ENCODE measurements at places on chromosomes 4 and X.

- DNase-seq: no peak
These were observed 69.4 kb upstream of the AFAP1 start for GRCh38 chr4:8009097-8009496.

- no peak for DNase-seq
These were observed 203.0 kb downstream of the MAML3 start for GRCh38 chr4:139951021-139951420.

DNA sequence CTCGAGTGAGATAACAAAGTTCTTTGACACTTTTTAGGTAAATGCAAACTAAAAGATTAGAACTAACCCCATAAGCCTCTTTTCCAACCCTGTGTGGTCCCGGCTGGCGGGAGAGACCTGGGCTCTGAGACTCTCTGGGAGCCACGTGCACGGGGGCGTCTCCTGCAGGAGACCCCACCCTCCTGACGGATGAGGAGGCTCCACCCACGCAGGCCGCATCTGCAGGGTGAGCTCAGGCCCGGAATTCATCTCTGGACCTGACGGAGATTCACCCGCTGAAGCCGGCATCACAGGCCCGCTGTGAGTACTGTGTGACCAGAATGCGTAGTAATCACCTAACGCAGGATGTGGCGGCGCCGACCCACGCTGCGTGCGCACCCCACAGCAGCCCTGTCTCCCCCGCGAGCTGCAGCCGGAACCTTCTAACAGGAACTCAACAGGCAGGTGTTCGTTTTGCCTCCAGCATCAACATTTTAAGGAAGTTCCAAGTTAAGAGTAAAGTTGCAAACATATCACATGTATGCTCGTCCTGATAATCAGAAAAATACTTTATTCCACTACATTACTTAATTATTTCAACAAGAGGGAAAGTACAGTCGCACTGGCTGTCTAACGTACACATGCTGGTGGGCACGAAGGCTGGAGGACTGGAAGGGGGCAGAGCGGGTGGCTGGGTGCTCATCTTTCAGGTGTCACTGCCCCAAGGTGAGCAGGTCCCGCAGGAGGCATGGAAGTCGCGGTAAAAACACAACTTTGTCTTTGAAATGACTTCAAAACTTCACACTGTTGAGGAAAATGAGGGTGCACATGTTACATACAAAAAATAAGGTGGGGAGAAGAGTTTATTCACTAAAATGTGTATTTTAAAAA lies 44.5 kb downstream of the FGFRL1 start:
- no peak for DNase-seq

DNA sequence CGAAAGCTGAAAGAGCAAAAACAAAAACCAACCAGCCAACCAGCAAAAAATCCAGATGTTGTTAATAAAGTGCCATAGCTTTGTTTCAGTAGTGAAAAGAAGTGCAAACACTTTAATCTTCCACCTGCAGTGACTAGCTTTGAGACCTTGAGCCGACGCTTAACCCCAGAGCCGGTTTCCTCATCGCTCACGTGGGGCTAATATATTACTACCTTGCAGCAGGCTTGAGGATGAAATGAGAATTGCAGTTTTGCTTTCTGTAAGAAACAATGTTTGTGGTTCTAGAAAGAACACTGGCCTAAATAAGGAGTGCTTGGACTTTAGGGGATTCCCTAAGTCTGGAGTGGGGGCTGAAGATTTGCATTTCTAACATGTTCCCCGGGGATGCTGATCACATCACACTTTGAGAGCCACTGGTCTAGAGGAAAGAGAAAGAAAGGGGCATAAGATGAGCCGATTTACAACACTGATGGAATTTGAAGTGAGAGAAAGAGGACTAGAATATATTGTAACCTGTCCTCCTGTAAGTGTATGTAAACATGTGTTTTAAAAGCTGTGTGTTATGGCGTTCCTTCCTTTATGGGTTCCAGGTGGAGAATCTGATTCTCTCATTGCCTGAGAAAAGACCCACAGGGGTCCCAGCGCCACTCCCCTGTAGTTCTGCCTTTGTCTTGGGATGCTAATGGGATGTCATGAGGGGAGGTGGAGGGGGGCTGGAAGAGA lies 1.4 kb downstream of the FGF2 start:
- no peak for DNase-seq

DNA sequence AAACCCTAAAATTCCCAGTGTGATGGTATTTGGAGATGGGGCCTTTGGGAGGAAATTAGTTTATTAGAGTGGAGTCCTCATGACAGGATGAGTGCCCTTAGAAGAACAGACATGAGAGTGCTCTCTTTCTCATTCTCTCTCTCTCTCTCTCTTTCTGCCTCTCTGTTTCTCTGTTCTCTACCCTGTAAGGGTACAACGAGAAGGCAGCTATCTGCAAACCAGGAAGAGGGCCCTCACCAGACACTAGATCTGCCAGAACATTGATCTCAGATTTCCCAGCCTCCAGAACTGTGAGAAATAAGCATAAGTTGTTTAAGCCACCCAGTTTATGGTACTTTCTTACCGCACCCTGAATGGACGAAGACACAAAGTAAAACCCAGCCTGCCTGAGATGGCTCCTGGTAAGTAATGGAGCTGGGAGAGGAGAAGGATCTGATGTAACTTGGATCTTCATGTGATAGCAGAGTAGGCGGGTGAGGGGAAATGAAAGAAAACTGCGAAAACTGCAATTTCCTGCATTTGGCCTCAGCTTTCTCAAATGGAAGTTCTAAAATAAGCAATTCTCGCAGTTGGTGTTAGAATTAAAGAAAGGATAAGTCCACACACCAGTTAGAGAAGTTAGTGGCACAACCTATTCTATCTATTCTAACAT lies 8.7 kb upstream of the CDS1 start:
- DNase-seq: no peak

DNA sequence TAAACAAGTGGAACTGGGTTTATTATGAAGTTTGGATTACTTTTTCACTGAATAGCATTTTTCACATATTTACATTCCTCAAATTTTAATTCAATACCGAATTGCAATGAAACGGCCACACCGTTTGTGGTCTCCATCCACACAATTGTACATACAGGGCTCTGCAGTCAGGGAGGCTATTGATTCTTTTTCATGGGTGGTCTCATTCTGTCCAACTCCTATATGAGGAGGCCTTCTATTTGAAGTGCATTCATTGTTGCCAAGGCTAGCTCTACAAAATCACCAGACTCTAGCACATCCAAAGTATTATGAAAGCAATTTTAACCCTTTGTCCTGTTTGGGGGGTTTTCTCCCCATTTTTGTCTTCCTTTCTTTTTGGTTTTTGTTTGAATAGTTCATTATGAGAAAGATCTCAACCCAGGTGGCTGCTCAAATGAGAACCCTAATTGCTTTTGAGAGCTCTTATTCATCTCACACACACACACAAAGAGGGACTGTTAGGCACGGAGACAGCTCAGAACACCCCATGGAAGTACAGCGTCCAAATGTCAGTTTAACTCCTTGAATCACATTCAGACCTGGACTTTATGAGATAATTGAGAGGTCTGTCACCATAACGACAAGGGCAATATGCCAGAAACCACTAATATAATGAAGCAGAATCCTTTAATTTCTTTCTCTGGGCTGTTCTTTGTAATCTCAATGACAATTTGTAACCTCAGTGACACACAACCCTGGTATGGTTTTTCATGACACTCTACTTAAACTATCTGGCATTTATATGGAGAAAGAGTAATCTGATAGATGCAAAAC lies 79.4 kb downstream of the NLGN4X start:
- no peak for DNase-seq

GRCh38 chr4:121306931-121307330 lies 73.9 kb downstream of the QRFPR start:
- no peak for DNase-seq

DNA sequence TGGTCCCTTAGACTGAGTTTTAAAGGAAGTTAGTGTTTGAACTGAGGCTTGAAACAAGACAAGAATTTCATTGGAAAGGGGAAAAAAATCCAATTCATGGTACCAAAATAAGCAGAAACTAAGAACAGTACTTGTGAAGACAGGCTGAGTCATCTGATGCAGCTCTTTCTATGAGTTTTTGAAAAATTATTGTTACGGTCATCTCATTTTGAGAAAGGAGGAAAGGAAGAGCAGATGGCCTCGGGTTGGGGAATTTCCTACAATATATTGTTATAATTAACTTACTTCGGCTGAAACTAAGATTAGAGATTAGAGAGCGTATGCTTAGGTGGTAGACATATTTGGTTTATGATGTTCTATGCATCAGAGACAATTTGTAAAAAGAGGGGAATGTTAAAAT lies 2164.8 kb upstream of the AGA start:
- no peak for DNase-seq

- no peak for DNase-seq
These were observed 41.1 kb downstream of the AFF2 start for GRCh38 chrX:148541584-148541940.

- DNase-seq: no peak
These were observed 148.6 kb downstream of the STK32B start for GRCh38 chr4:5199912-5200311.

DNA sequence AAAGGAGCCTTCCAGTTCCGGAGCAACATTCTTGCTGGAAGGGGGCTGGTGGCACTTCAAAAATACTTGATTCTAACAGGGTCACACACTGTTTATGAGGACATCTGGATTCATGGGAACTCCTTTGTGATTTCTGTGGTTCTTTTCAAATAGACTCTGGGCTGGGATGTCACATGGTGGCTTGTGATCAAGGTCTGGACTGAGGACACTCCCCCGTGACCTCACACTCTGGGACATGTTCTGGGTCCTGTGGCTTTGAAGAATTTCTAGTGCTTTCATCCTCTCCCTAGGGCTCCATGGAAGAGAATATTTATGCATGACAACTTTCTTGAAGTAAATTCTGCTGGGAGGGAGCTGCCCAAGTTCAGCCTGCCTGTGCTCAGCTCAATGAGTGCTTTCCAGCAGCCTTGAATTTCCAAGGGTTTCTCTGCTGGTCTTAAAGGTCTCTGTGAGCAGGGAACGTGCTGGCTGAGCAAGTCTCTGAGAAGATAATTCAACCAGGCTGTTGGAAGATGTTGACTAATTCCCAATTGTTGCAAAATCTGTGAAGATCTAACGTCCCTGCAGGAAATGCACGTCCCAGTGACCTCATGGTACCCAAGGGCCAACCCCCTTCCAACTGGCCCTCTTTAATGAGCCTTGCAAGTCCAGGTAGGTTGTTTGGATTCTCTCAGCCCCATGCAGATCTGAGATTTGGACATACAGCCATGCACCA lies 36.3 kb downstream of the GPR143 start:
- no peak for DNase-seq

DNA sequence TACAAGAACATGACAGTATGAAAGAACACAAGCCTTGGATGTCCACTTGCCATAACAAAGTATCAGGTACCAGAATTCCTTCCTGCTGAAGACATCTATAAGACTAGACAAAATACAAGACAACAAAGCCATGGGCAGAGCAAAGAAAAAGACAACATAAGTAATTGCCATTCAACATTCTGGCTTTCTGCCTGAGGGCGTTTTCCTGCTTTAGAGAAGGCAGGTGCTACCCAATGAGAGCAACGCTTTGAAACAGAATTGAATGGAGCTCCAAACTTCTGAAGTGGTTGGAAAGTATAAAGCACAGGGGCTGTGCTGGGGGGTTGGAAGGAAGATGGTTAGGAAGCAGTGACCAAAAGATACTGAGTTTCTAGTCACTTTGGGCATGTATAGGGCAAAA lies 30.1 kb downstream of the PDE5A start:
- DNase-seq: no peak

DNA sequence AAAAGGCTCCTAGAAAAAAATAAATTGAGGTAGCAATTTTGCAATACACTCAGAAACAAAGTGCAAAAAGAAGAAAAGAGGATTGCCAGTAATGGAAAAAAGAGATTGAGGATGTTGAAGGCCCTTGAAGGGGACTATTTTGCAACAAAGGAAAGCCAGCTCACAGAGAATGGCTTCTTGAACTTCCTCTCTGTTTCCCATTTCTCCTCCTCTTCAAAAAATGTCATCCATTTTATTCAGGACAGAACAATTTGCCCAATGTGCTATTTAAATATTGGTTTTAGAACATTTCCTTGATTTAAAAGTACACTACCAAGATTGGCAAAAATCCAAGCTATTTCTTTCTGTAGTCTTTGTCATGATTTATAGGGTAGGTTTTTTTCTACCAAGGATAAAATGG lies 60.2 kb downstream of the GASK1B start:
- DNase-seq: no peak

GRCh38 chrX:10178866-10179463 lies 22.2 kb downstream of the CLCN4 start:
- DNase-seq: no peak

- DNase-seq: no peak
These were observed 166.5 kb upstream of the PPP1R2C start for GRCh38 chrX:42944381-42944998.

- no peak for DNase-seq
These were observed 882.4 kb downstream of the C4orf33 start for GRCh38 chr4:129978315-129978714.

DNA sequence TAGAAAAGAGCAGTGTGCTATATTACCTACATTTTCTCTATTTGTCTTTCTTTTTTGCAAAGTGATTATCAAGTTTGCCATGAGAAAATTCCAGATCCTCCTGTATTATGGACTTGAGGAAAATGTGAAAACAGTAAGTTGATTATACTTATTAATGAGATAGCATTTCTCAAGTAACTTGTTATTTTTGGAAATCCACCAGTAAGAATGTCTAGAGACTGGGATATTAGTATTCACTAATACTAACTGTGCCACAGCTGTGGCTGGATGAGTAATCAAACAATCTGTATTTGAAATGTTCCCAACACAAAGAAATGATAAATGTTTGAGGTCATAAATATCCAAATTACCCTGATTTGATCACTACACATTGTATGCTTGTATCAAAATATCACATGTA lies 147.0 kb upstream of the CTSO start:
- no peak for DNase-seq

DNA sequence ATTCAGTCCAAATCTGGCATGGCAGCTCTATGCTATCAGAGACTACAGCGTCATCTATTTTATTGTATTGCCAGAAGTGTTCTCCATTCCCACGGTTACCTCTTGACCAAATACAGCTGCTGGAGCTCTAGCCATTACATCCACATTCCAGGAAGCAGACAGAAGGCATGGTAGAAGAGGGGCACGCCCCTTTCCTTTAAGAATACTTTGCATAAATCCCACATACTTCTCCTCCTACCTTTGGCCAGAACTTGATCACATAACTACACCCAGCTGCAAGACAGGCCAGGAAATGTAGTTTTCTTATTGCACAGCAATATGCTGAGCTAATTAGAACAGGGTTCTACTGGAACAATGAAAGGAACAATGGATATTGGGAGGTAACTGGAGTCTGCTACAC lies 14.9 kb downstream of the SLC9A7 start:
- no peak for DNase-seq

DNA sequence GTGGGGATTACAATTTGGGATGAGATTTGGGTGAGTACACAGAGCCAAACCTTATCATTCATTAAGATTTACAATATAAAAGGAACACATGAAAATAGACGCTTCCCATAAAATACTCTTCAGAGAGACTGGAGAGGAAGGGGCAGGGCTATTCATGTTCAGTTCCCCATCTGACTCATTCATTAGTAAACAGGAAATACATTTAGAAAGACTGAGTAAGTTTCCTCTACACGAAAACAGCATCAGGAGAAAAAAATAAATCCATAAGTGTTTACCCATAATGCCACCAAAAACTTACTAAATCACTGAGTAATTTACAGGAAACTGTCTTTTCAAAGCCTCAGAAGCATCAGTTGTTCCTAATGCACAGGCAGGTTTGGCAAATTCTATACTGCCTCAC lies 255.4 kb upstream of the CXorf51A start:
- no peak for DNase-seq

- DNase-seq: no peak
These were observed 6.8 kb downstream of the ANXA3 start for GRCh38 chr4:78558410-78558809.

All from HS-27A (cell line).